Activated naive CD8-positive, alpha-beta T cell treated with anti-CD3 and anti-CD28 coated beads, Interleukin-2, amount 50 U/mL, for 24 hours (primary cell): ENCODE measurements at places on chromosomes 16 and 17.
A peak's percentile ranks its signal among the peaks of the same experiment; 100 is the strongest.

DNA sequence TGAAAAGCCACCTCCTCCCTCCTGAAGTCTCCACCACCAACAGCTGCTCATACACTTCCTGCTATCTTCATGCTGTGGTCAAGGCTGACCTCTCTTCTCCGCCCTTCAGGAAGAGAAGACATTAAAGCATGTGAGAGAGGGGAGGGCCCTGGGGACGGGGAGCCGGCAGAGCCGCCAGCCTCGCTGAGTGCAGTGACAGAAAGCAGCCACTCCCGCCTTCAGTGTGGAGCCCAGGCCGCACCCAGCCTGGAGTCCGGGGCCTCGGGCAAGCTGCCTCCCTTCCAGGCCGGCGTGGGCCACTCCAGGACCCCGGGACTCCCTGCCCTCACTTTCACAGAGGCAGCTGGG lies 94.7 kb upstream of the TNRC6C start:
- no peak overlapping the region for H3K27ac ChIP-seq
- H3K4me3 ChIP-seq: no peak overlapping the region
- H3K27me3 ChIP-seq: no peaks in the 10 kb centered on the region
- DNase-seq: no peak
- peaks cover 15% of the 10 kb centered on the region for H3K4me1 ChIP-seq

DNA sequence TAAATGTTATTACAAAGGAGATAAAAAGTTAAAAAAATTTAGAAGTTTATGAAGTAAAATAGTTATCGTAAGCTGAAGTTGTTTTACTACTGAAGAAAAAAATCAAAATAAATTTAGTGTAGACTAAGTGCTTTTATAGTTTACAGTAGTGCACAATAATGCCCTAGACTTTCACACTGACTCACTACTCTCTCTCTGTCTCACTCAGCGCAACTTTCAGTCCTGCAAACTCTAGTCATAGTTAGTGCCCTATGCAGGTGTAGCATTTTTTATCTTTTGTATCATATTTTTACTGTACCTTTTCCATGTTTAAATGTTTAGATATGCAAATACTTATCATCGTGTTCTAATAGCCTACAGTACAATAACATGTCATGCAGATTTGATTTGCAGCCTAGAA lies 17.7 kb upstream of the TOM1L1 start:
- no peak for DNase-seq
- H3K27ac ChIP-seq: no peak overlapping the region
- H3K4me1 ChIP-seq: no peaks in the 10 kb centered on the region

GRCh38 chr16:68488554-68488953 lies 40.2 kb upstream of the SMPD3 start:
- H3K4me1 ChIP-seq: peaks cover 3% of the 10 kb centered on the region
- no peaks in the 10 kb centered on the region for H3K36me3 ChIP-seq
- DNase-seq: no peak
- no peak overlapping the region for H3K27ac ChIP-seq

DNA sequence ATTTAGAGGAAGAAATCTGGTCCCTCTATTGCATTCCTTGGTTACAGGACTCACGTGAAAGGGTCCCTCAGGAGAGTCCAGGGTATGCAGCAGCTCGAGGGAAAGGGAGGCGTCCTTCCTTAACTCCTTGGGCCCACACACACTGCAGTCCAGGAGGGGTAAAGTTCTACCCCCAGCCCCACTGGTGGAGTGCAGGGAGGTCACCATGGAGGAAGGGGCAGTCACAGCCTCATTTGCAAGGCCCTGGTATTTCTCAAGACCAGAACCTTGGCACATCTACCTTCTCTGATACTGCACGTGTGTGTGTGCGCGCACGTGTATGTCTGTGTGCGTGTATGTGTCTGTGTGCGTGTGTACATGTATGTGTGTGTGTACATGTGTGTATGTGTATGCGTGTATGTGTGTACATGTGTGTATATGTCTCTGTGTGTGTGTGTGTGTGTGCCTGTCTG lies 11.1 kb downstream of the HIC1 start:
- H3K27ac ChIP-seq: no peak overlapping the region
- no peaks in the 10 kb centered on the region for H3K27me3 ChIP-seq
- H3K36me3 ChIP-seq: peaks cover 46% of the 10 kb centered on the region
- DNase-seq: no peak

- no peak overlapping the region for H3K27ac ChIP-seq
Measured at GRCh38 chr17:79965806-79966205, 69.9 kb downstream of the TBC1D16 start.

DNA sequence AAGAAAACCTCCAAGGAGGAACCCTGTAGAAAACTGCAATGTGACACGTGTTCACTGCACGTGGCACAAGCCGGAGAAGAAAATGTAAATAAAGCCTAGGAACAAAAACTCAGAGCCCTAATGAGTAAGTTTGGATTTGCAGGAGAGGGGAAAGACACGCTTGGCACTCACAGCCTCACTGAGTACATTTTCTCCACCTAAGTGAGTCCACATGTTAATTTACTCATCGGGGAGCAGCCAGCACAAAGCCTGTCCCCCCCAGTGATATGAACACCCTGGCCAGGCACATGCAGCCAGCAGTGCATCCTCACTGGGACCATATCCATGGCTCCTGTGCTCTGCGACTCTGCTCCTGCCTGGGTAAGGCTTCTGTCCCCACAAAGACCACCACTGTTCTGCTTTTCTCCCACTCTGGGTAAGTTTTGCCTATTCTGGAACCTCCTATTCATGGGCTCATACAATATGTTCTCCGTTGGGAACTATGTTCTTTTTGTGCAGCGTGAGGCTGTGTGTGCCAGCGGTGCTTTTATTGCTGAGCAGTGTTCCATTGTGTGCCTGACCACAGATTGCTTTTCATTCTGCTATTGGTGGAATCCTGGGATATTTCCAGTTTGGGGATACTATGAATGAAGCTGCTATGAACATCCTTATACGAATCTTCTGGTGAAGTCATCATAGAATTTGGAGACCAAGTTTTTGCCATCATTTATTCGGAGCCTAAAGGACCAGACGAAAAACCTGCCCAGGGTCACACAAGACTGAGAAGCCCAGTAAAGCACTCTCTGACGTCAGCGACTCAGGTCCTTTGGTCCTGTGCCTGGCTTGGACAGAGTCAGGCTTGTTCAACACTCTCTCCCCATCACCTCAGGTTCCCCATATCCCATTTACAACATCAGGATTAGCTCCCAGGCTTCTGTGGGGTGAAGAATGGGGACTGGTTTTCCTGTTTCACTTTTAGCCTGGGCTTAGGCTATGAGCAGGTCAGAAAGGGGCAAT lies 53.3 kb downstream of the RNF112 start:
- DNase-seq: no peak
- peaks cover 30% of the 10 kb centered on the region for H3K4me1 ChIP-seq
- H3K36me3 ChIP-seq: no peaks in the 10 kb centered on the region
- H3K27ac ChIP-seq: no peak overlapping the region
- no peaks in the 10 kb centered on the region for H3K27me3 ChIP-seq
- H3K4me3 ChIP-seq: no peak overlapping the region

- H3K36me3 ChIP-seq: no peaks in the 10 kb centered on the region
- peaks cover 9% of the 10 kb centered on the region for H3K4me1 ChIP-seq
- H3K27ac ChIP-seq: no peak overlapping the region
- no peak overlapping the region for H3K4me3 ChIP-seq
Measured at GRCh38 chr17:14461227-14461548, 160.3 kb downstream of the HS3ST3B1 start.

- no peak overlapping the region for H3K27ac ChIP-seq
- no peaks in the 10 kb centered on the region for H3K27me3 ChIP-seq
- H3K4me1 ChIP-seq: peaks cover 25% of the 10 kb centered on the region
- DNase-seq: peak; percentile 78
- peak overlapping the region; percentile 77 for H3K4me3 ChIP-seq
Measured at GRCh38 chr16:67667817-67668494, 1.3 kb downstream of the C16orf86 start.
